ENCODE measurements at places on chromosomes 13 and 19.

DNA sequence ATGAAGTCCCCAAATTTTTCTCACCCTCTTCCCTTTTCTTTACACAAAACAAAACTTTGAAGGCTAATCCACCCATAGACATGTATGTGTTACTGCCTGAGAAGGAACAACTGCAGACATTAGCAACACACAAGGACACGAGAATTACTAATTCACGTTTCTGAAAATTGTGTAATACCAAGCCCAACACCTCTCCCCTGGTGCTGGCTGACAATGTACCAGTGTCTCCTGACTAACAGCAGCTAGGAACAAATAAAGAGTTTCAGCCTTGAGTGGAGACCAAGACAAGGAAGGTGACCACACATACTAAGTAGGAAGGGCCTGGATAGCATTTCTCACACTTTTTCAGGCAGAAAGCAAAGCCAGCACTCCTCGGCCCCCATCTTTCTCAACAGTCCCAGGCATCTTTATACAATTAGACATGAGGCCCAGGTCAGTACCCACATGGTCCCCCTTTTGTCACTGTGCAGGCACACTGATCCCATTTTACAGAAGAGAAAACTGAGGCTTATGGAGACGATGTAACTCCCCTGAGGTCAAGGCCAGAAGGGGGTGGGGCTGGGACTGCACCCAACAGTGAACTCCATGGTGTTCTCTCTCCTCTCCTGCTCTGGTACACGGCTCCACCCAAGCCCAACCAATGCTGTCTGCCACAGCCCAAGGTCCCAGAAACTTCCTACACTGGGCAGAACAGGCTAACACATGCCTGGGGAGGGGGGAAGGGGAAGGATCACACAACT is 8.7 kb downstream of the BRD4 start:
- no peak for DNase-seq

GRCh38 chr13:50106559-50106958 is 91.3 kb downstream of the KCNRG start:
- no peak for DNase-seq

DNA sequence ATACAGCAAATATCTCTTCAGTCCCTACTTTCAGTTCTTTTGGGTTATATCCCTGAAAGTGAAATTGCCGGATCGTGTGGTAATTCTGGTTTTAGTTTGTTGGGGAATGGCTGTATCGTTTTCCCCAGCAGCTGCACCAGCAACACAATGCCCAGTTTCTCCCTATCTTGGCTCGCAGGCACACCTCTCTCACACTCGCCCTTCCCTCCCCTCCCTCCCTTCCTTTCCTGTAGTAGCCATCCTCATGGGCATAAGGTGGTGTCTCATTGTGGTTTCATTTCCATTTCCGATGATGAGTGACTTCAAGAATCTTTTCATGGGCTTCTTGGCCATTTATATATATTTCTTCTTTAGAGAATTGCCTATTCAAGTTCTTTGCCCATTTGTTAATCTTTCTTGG is 8.6 kb upstream of the GPR18 start:
- no peak for DNase-seq

DNA sequence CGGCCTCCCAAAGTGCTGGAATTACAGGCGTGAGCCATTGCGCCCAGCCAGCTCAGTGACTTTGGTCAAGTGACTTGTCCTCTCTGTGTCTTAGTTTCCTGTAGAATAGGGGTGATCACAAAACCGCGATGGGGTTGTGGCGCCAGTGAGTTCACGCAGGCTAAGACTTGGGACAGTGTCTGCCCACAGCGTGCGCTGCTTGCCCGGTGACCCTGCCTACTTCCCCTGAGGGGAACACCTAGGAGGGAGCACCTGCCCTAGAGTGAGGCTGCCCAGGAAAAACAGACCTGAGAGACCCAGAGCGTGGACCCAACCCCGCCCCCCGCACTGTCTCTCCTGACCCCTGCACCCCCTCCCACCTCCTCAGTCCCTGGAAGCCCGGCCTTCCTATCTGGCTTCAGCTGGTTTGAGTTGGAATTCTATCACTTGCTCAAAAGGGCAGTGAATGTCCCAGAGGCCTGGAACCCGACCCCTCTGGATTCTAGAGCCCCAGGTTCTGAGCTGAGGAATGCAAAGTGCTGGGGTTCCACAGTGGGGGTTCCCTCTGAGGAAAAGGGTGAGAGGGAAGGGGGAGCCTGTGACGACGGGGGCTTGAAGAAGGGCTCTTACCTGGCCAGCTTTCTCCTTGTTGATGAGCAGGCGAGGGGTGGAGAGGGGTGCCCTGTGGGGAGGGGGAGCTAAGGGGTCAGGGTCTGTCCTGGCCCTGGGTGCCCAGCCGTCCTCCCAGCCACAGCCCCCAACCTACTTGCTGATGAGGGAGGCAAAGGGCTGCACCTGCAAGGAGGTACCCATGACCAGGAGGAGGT is 2.2 kb upstream of the RINL start:
- DNase-seq = no peak

DNA sequence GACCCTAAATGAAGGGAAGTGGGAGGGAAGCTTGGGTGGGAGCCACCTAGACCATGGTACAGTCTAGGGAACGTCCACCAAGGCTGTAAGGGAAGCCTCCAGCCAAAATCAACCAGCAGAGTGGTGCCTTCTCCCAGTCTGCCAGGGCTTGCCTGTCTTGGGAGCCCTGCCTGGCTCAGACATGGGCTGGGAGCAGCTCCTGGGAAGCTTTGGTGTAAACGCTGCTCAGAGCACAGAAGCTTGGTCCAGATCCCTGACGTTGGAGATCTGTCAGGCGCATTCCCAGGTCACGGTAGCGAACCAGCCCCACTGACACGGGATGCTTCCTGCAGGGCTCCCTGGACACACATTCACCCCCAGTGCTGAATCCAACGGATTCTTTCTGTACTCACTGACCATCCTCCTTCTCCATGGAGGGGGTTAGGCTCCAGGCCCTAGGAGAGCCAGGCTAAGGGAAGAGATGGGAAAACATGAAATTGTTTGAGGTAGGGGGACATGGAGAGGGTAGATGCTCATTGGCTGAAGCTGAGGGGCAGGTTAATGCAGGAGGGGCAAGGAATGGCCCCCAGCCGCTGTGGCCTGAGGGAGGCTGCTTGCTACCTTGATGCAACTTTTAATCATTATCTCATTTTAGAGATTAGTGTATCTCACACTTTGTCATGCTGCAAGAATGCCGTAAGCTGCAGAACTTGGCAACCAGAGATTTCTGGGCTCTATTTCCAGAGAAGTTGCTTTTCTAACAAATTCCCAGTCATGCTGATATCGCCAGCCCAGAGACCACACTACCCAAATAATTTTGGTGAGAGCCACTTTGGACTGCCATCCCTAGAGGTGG is 195.8 kb downstream of the UQCRFS1 start:
- no peak for DNase-seq

DNA sequence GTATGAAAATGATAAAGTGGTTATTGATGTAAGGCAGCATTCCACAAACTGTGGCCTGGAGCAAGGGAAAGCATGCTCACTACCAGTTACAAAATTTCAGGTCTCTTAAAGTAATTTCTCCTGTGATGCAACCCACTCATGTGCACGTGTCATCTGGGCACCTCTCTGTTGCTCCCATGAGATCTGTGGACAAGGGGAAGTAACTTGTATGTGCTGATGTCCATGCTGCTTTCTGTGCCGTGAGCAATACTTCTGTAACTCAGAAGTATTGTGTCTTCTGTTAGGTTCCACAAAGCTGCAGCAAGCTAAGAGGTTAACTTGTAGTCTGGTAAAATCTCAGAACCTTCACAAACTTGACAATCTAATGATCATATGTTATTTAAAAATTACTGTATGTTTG is 930.0 kb upstream of the SLITRK6 start:
- DNase-seq = no peak

- no peak for DNase-seq
Observed at GRCh38 chr13:22235950-22236290, 565.0 kb downstream of the FGF9 start.

DNA sequence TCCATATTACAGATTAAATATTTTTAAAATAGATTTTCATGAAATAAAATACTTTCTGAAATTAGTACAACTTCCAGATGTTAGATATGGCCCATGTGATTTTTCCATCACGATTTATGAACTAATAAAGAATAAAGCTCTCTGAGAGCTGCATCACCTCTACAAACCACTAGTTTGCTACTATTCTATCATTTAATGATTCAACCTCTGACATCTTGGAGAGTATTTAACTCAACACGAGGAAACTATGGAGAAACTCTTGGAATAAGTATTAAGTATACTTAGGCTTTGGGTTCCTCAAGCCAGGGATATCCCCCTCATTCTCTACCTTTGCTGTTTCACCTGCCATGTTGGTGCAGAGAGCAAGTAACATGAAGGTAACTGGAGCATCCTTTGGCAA is 55.7 kb downstream of the DACH1 start:
- no peak for DNase-seq

DNA sequence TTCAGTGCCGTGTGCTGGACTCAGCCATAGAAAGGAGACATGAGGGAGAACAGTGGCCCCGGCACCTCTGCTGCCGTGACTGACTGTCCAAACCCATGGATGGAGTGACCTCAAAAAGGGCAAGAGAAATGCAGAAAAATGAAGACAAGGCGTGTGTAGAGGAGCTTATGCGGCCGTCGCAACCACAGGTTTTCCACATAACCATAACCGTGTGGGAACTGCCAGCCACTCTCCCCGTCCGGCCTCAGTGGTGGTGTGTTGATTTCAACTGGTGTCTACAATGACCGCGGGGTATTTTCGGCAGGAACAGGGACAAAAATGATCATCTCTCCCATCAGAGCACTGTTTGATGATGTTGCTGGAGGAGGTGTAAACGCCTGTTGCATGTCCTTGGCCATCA is 42.9 kb upstream of the F7 start:
- no peak for DNase-seq

DNA sequence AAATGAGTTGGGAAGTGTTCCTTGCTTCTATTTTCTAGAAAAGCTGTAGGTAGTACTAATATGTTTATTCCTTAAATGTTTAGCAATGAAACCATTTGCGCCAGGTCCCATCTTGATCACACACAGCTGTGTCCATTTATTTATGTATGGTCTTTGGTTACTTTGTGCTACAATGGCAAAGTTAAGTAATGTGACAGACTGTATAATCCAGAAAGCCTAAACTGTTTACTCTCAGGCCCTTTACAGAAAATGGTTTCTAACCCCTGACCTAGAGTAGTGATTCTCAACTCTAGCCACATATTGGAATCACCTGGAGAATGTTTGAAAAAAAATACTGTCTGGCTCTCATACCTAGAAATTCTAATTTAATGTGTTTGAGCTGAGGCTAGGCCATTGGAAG is 21.3 kb downstream of the SLC46A3 start:
- DNase-seq = no peak

GRCh38 chr13:95627590-95627989 is 16.9 kb downstream of the DZIP1 start:
- DNase-seq = no peak

- no peak for DNase-seq
Observed at GRCh38 chr13:31136724-31137123, 25.0 kb downstream of the HSPH1 start.

GRCh38 chr13:76822698-76823267 is 63.4 kb downstream of the KCTD12 start:
- no peak for DNase-seq

DNA sequence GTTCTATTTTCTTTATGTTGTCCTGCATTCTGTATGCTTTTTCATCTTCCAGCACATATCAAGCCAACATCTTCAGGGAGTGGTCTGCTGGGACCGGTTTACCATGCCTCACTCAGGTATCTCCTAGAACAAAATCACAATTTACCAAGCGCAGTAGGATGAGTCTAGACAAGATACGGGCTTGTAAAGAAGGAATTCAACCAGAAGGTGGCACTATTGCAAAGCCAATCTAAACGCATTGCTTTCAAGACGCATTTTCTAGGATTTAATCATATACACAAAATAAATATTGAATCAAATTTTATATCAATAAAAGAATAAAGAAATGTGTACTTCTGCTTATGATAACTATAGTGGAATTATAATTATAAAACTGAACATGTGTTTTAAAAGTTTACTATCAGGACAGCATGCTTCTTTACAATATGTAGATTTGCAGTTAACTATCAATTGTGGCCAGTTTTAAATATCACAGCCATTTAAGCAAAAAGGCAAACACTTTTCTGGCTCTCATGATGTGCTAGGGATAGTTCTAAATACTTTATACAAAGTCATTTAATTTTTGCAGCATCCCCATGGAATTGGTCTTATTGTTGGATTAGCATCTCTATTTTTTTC is 16.1 kb upstream of the TPP2 start:
- DNase-seq = no peak

GRCh38 chr19:31992750-31993149 is 352.7 kb upstream of the ZNF507 start:
- DNase-seq = no peak

- DNase-seq = no peak
Observed at GRCh38 chr13:89554801-89555200, 1792.7 kb upstream of the MIR17HG start.

DNA sequence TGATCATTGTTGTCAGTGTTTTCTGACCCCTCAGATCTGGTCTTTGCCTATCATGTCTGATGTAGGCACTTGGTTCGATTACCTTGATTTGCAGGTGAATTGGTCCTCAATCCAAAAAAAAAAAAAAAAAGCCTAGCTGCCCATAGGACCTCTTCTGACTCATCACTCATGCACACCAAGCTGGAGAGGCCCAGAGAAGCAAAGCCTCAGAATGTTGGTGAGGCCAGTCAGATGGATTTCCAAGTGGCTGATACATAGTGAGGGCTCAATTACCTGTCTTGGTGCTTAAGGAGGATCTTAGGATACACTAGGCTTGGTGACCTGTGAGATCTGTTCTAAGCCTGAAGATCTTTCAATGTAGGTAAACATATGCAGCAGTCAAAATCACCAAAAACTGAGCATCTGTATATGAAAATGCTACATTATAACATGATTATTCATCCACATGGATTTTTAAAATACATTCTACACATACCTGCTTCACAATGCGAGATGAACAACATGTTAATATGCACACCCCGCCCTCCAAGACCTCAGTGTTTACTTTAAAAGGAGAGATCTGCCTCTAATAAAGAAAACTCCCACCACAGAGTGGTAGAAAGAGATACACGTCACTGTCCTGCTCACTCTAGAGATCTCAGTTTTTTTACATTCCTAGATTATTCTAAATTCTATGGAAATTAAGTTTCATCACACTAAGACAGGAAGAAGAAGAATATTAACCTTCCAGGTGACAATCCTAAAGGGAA is 79.9 kb upstream of the RAP2A start:
- DNase-seq = no peak

DNA sequence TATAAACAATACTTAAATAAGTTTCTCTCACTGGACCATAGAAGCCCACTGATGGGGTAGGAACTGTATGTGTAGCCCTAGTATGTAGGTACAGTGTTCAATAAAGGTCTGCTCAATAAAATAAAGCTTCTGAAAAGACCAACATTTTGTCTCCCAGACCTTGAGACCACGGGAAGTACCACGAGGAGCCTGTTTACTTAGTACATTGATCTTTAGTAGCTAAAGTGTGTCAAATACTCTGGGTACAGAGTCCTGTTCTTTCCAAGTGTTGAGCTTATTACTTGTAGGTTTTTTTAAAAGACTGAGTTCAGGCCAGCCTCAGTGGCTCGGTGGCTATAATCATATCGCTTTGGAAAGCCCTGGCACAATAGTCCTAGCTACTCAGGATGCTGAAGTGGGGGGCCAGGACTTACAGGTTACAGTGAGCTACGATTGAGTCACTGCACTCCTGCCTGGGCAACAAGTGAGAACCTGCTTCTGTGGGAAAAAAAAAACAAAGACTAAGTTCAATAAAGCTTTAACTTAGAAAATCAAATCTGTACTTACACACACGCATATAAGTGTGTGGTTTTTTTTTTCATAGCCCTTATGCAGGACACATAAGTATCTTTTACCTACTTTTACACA is 3.4 kb downstream of the MTRF1 start:
- DNase-seq = no peak
